Tongue (tissue), 3 donors: ENCODE measurements at places on chromosomes 6 and 20.
A peak's percentile ranks its signal among the peaks of the same experiment; 100 is the strongest.

DNA sequence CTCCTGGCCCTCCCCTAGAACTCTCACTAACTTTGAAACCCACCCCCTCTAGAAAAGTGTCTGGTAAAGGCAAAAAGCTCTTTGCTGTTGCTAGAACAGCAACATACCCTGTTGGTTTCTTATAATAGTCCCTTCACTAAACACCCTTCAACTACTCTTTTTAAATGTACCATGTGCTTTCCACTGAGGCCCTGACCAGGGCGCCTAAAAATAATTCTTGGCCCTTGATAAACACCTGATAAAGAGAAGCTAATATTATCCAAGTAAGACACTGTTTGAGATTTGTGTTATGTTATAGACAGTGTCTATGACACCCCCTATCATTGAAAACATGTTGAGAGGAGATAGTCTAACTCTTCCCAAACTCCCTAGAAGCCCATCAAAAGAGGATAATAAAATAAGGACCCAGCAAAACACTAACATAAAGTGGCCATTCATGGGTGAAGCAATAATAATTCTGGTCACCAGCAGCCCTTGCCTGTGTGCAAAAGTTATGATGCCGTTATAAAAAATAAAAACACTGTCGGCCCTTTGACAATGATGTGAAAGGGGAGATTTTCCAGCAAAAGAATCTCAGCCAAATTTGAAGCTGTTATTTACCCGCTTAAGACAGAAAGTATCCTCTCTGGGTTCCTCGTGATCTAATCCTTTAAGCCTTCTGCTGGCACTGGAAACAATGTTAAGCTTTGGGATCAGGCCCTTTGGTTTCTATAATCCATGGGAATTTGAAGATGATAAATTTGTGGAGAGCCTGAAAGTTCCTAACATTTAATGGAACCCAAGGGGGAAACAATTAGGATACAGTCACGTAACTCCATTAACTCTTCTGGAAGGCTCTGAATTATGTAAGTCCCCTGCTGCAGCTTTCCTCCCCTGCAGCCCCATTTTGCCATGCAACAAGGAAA lies 122.6 kb upstream of the PLCB4 start:
- peak; percentile 82 for DNase-seq

- no peak for DNase-seq
Measured at GRCh38 chr20:57593134-57593886, 26.9 kb downstream of the ZBP1 start.

- no peak for DNase-seq
Measured at GRCh38 chr20:3195590-3196237, 8.8 kb downstream of the DDRGK1 start.

DNA sequence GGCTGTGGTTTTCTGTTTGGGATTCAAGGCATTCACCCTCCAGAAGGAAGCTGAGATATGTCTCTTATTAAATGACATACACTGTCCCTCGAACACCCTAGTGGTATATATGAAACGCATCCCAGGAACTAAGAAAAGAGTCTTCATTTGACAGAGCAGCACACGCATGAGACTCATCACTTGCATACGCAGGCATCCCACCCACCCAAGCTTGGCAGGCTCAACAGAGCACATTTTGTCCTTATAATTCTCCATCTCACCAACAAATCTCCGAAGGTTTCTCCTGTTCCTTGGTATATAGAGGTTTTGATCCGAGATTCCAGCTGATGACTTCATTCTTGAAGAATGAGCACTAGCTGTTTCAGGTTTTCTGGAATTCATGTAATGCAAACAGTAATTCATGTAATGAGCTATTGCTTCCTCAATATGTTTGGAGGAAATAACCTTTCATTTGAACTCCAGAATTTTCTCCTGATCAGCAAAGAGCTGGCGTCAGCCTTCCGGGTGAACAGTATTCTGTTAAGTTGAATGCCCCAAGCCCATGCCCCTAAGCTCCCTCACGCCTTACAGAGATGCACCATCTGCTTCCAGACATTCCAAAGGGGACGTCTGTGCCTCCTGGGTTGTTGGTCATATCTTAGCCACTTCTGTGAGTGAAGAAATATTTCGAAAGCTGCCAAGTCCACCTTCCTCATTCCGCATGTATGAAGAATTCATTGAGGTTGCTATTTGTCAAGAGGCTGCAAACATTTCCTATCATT lies 66.0 kb upstream of the CDH4 start:
- DNase-seq: peak; percentile 5

DNA sequence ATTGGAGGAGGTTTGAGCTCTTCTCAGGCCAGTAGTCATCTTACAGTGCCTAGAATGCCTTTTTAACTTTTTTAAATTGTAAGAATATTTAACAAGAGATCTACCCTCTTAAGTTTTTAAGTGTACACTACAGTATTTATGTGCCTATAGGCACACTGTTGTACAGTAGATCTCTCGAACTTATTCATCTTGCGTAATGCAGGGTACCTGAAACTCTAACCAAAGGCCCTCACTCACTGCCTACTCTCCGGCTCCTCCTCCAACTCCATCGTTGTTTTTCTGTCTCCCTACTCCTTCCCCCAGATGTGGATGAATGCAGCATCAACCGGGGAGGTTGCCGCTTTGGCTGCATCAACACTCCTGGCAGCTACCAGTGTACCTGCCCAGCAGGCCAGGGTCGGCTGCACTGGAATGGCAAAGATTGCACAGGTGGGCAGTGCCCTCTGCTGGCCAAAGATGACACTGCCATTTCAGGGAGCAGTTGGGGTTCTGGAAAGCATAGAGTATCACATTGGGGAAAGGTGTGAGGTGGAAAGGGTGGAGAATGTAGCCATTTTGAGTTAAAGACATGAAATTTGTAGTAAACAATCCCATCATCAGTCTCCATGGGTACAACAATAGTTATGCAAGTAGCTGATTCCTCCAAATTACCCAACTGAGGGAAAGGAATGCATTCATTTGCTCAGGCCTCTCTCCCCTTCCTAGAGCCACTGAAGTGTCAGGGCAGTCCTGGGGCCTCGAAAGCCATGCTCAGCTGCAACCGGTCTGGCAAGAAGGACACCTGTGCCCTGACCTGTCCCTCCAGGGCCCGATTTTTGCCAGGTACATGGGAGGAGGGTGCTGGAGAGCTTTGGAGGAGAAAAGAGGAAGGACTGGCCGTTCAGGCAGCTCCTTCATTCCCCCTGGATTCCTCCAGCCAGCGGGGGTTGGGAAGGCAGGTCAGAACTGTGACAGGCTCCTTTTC lies 18.4 kb upstream of the ZNF76 start:
- peak; percentile 81 for DNase-seq

GRCh38 chr20:10169752-10170151 lies 48.9 kb upstream of the SNAP25 start:
- no peak for DNase-seq

DNA sequence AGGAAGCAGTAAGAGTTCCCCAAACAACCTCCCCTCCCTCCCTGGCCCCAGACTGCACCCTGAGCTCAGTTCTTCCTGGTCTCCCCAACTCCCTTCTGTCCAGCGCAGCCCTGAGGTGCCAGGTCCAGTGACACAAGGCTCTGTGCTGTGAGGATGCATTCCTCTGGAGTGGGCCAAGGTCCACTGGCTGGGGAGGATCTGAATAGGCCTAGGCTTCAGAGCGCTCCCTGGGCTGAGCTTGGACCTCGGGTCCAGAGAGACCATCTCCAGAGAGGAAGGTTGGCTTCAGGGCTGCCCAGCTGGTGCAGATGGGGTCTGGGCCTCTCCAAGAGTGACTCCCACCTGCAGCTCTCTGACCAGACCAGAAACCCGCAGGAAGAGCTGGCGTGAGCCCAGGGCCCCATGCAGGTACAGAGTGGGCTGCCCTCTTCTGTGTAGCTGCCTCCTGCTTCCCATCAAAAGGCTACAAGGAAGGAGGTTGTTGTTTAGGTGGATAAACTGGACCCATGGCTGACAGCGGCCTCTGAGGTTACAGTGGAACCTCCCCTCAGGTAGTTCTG lies 52.3 kb upstream of the MLN start:
- DNase-seq: no peak

- DNase-seq: no peak
Measured at GRCh38 chr6:170542031-170542719, 10.9 kb downstream of the PSMB1 start.

GRCh38 chr6:64691064-64691463 lies 1016.0 kb downstream of the EYS start:
- no peak for DNase-seq

DNA sequence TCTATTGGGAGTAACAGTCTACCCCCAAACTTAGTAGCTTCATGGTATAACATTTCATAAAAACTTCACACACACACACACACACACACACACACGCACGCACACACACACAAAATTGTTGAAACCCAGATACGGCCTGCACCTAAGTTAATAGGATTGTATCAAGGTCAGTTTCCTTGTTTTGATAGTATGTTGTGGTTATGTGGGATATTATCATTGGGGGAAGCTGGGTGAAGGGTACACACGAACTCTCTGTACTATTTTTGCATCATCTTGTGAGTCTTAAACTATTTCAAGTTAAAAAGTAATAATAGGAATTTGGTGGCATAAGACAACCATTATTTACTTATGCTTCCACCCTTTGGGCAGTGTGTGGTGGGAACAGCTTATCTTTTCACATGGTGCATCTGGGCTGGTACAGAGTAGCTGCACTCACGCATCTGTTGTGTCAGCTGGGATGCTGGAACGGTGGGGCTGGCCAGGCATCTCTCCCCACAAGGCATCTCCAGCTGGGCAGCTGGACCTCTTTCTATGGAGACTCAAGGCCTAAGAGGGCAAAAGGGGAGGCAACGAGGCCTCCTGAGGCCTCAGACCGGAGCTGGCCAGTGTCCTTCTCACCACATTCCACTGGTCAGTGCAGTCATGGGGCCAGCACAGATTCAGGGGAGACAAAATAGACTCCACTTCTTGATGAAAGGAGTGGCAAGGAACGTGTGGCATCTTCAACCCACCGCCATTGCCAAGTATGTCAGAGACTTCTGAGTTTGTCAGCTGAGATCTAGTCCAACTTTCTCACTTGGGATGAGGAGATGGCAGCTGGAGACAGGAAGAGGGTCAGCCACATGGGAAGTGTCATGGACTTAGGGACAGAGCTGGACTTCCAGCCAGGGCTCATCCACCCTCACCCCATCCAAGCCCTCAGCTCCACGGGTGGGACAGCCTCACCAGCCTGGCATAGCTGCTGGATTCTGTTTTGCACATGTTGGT lies 20.5 kb upstream of the IP6K3 start:
- no peak for DNase-seq

GRCh38 chr6:95614094-95614493 lies 36.8 kb downstream of the MANEA start:
- DNase-seq: no peak

DNA sequence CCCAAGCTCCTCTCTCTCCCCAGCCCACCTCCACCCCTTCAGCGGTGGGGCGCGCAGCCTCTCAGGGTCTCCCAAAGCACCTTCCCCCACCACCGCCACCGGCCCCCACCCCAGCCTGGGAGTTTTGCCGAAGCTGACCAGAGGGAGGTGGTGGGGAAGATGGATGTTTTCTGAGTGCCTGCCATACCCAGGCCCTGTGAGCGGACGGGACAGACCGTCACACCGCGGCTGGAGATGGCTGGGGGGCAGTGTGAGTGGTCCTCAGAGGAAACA lies 5.7 kb downstream of the C20orf204 start:
- DNase-seq: no peak

DNA sequence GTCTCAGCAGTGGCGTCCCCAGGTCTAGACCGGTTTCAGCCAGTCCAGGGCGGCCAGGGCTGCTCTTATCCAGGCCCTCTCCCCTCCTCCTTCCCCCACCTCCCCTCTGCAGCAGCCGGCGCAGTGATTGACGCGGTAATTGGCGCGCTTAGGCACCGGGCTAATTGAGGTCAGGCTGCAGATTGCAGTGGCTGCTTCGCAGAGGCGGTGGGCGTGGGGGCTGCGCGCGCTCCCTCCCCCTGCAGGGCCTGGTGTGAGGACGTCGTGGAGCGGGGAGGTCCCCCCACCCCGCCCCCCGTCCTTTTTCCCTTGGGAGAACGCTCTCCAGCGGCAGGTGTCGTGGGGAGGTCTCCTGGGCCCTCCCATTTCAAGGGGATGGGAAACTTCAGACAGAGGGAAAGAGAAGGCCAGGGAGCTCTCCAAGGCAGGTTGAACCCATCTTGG lies 70.4 kb upstream of the BLCAP start:
- peak; percentile 25 for DNase-seq

DNA sequence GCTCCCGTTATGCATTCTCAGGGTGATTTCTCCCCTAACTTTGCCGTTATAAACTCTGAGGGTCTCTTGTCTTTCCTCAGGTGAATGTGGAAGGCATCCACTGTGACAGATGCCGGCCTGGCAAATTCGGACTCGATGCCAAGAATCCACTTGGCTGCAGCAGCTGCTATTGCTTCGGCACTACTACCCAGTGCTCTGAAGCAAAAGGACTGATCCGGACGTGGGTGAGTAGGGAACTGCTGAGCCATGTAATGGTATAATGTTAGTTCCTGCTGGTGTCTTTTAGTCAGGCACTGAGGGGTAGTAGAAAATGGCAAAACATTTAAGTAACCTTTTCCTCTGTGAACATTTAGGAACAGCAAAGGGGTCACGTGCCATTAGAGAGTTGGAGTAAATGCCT lies 395.4 kb downstream of the ARHGAP18 start:
- peak; percentile 65 for DNase-seq

GRCh38 chr20:3804254-3804751 lies 8.2 kb downstream of the CDC25B start:
- DNase-seq: no peak

- DNase-seq: no peak
Measured at GRCh38 chr6:42259841-42260395, 42.3 kb upstream of the MRPS10 start.

DNA sequence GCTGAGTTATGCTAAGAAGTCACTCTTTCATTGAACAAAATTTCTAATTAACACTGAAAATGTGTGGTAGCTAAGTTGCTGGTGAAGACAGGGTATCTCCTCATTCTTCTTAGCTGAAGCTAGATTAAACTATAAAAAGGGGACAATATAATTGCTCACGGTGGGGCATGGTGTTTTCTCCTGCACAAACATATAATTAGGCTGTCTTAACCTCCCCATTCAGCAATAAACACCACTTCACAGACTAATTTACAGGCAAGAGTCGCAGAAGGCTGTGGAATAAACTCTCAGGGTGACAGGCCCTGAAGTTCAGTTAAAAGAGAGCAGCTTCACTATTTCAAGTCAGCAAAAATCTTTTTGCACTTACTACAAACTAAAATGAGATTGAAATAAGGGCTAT lies 338.9 kb upstream of the NT5E start:
- DNase-seq: no peak

DNA sequence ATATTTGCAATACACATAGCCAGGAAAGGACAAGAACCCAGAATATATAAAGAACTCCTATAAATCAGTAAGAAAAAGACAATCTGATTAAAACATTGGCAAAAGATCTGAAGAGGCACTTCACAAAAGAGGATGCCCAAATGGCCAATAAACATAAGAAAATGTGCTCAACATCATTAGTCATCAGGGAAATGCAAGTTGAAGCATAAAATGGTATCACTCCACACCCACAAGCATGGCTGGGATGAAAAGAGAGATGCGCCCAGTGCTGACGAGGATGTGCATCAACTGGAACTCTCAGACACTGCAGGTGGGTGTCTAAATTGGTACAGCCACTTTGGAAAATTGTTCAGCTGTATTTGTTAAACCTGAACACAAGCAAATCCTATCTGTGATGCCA lies 42.4 kb upstream of the MLN start:
- no peak for DNase-seq

GRCh38 chr20:2840967-2841531 lies 504 bp downstream of the VPS16 start:
- DNase-seq: peak; percentile 75

- no peak for DNase-seq
Measured at GRCh38 chr6:138107752-138108592, 753 bp upstream of the PERP start.

GRCh38 chr20:13723011-13723410 lies 61.7 kb downstream of the ESF1 start:
- no peak for DNase-seq
